ENCODE measurements at places on chromosomes 6 and 20.

- no peak for DNase-seq
These were observed 167.1 kb downstream of the LAMA2 start for GRCh38 chr6:129050086-129050485.

- no peak for DNase-seq
These were observed 58.2 kb downstream of the BMP7 start for GRCh38 chr20:57208198-57208597.

GRCh38 chr6:37145443-37145842 lies 24.5 kb upstream of the PIM1 start:
- no peak for DNase-seq

- DNase-seq, result no peak
These were observed 10.0 kb upstream of the TGIF2 start for GRCh38 chr20:36563374-36563773.

GRCh38 chr6:3088968-3089367 lies 20.7 kb downstream of the RIPK1 start:
- DNase-seq, result no peak

DNA sequence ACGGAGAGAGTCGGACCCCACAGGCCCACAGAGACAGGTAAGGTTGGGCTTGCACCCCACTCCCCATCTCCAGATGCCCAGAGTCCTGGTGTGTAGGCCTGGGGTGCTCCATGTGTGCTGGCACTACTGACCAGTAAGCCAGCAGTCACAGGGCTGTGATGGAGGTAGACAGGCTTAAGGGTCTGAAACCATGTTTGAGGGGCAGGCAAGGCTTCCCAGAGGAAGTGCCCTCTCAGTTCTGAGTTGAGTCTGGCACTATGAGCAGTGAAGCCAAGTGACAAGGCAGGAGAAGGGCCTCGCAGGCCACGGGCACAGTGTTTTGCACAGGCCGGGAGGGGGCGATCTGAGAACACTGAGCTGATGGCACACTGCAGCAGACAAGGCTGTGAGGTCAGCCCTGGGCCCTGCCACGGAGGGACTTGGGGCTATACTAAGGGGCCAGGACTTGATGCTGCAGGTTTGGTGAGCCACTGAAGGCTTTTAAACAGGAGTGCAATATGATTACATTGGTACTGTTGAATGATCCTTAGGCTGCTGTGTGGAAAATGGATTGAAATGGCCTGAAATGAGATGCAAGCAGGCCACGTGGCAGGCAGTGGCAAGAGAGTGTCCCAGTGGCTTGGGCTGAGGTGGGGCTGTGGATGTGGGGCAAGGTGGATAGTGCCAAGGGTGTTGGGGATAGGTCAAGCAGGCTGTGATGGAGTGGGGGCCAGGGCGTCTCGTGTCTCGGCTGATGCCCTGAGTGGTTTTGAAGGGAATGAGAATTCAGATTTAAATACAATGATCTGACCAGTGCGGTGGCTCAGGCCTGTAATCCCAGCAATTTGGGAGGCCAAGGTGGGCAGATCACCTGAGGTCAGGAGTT lies 20.3 kb downstream of the TTBK1 start:
- DNase-seq, result peak; percentile 69

- no peak for DNase-seq
These were observed 960.5 kb downstream of the KIF16B start for GRCh38 chr20:15612769-15613168.

GRCh38 chr6:128438393-128438792 lies 82.0 kb downstream of the PTPRK start:
- DNase-seq, result no peak

Measured in MM.1S (cell line).